ENCODE measurements at places on chromosomes 6 and 20.

DNA sequence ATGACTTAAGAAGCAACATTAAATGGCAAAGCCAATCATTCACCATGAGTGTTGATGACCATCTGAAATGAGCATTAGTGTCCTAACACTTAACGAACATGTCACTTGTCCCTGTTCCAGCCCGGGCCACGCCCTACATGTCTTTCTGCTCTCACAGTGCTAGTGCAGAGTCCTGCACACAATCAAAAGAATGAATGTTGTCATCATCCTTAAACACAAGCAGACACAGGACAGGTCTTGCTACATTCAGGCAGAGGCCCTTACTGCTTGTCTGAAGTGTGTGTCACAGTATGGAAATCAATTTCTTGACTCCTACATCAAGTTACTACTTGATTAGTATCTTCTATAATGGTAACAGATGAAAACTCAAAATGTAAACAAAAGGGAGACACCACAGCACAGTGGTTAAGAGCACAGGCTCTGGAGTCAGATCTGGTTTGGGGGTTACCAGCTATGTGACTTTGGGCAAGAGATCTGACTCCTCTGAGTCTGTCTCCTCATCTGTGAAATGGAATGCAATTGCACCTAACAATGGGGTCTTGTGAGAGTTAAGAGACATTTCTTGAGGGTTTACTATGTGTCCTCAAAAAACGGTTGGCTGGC lies 17.4 kb downstream of the UBE2V1 start:
- no peak for DNase-seq

GRCh38 chr6:151723152-151723551 lies 84.3 kb upstream of the ESR1 start:
- peak; percentile 76 for DNase-seq

DNA sequence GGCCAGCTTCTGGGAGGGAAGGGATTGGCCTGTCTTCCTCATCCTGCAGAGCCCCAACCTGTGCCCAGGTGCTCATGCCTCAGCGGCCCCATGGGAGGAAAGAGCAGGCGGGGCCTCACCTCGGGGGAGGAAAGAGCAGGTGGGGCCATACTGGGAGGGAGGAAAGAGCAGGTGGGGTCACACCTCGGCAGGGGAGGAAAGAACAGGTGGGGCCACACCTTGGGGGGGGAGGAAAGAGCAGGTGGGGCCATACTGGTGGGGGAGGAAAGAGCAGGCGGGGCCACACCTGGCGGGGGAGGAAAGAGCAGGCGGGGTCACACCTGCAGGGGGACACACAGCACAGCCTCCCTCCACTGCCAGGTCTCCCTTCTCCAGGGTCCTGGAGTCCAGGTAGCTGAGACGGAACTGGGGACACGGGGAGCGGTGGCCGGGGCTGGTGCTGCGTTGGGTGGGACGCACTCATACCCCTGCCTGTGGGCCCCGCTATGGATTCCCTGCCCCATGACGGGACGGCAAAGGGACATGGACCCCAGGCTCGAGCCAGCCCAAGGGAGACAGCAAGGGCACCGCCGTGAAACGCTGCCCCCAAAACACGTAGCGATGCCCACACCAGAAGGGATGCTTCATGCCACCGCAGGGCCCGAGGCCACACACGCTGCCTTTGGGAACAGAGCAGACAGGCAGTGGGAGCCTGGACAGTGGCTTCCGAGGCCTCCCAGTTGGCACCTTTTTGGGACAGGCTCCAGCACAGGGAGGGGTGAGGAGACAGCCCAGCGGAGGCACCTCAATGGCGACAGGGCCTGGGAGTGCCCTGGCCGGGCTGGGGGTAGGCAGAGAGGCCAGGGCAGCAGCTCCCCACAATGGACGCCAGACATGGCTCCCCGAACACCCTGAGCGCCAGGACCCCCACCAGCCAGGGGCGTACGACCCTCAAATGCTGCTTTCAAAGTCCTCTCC lies 43.3 kb upstream of the CHRNA4 start:
- DNase-seq, result no peak

GRCh38 chr20:57346477-57346876 lies 4.6 kb upstream of the RAE1 start:
- peak; percentile 75 for DNase-seq

- DNase-seq, result peak; percentile 80
Observed at GRCh38 chr6:16322666-16323312, 84.4 kb downstream of the GMPR start.

DNA sequence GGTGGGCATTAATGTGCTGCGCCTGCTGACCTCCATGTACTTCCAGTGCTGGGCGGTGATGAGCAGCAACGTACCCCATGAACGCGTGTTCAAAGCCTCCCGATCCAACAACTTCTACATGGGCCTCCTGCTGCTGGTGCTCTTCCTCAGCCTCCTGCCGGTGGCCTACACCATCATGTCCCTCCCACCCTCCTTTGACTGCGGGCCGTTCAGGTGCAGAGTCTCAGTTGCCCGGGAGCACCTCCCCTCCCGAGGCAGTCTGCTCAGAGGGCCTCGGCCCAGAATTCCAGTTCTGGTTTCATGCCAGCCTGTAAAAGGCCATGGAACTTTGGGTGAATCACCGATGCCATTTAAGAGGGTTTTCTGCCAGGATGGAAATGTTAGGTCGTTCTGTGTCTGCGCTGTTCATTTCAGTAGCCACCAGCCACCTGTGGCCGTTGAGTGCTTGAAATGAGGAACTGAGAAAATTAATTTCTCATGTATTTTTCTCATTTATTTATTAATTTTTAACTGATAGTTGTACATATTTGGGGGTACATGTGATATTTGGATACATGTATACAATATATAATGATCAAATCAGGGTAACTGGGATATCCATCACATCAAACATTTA lies 35.2 kb upstream of the NOP56 start:
- no peak for DNase-seq

GRCh38 chr6:88383183-88383582 lies 217.0 kb upstream of the CNR1 start:
- DNase-seq, result no peak

DNA sequence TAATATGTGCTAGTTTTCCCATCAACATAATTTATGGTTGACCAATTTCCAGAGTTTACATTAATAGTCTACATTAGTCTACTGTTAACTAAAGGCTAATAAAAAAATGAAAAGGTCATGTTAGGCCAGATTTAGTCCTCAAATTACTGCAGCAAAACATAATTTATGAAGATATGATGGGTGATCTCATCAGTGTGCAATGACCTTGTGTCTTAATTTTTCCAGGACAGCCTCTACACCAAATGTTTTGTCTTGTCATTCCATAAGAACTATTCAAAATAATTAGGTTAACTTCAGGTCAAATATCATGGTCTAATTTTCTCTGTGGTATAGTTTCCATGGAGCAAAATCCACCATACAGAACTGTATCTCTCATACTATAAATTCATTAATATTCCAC lies 234.2 kb downstream of the COL12A1 start:
- DNase-seq, result no peak

DNA sequence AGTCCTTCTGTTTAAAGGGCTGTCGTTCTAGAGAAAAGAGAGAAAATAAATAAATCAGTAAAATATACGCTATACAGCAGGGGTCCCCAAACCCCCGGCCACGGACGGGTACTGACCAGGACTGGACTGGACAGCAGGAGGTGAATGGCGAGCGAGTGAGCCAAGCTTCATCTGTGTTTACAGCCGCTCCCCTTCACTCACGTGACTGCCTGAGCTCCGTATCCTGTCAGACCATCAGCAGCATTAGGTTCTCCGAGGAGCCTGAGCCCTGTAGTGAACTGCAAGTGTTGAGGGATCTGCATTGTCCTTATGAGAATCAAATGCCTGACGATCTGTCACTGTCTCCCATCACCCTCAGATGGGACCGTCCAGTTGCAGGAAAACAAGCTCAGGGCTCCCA lies 76.5 kb downstream of the ZNF217 start:
- no peak for DNase-seq

- DNase-seq, result no peak
Observed at GRCh38 chr6:36605143-36605542, 11.0 kb downstream of the SRSF3 start.

DNA sequence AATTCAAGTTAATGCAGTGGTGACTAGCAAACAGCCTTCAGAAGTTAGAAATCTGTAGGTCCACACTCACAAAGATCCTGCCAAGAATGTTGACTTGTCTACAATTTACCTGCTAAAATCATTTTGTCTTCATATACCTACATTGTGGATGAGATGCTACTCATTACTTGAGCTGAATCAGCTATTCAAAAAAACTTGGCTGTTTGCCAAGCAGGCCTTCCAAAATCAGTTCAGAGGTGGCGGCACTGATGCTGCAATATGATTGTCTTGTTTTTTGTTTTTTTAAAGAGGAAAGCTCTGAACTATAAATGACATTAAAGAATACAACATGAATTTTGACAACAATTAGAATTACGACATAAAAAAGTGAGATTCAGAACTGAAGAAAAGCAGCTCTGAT lies 354.7 kb upstream of the KHDRBS2 start:
- DNase-seq, result no peak

DNA sequence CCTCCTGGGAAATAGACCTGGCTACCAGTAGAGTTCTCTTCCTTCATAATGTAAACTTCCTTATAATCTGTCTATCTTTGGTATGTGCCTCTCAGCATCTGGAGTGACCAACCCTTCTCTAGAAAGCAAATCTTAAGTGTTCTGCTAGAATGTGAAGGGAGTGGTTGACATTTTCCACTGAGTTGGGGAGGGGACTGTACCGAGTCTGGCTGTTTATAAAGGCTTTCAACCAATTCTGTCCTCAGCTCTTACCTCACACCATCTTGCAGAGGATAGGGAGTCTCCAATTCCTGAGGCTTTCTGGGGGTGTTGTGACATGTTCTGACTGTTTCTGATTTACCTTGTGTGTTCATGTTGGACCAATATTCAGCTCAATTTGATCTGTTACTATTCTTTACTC lies 39.6 kb downstream of the FAM217A start:
- no peak for DNase-seq

- no peak for DNase-seq
Observed at GRCh38 chr6:21091411-21091810, 502.1 kb upstream of the SOX4 start.

GRCh38 chr6:6766230-6766905 lies 177.8 kb downstream of the LY86 start:
- no peak for DNase-seq

GRCh38 chr20:42740226-42740870 lies 449.4 kb downstream of the PTPRT start:
- DNase-seq, result no peak

GRCh38 chr6:167501831-167502385 lies 177.0 kb downstream of the TTLL2 start:
- DNase-seq, result no peak

- no peak for DNase-seq
Observed at GRCh38 chr20:43066125-43066524, 123.6 kb downstream of the PTPRT start.

- no peak for DNase-seq
Observed at GRCh38 chr6:54335871-54336270, 27.6 kb downstream of the TINAG start.

- no peak for DNase-seq
Observed at GRCh38 chr20:23257106-23257761, 93.4 kb upstream of the NXT1 start.

- DNase-seq, result no peak
Observed at GRCh38 chr6:154993026-154993425, 2.1 kb upstream of the TIAM2 start.

DNA sequence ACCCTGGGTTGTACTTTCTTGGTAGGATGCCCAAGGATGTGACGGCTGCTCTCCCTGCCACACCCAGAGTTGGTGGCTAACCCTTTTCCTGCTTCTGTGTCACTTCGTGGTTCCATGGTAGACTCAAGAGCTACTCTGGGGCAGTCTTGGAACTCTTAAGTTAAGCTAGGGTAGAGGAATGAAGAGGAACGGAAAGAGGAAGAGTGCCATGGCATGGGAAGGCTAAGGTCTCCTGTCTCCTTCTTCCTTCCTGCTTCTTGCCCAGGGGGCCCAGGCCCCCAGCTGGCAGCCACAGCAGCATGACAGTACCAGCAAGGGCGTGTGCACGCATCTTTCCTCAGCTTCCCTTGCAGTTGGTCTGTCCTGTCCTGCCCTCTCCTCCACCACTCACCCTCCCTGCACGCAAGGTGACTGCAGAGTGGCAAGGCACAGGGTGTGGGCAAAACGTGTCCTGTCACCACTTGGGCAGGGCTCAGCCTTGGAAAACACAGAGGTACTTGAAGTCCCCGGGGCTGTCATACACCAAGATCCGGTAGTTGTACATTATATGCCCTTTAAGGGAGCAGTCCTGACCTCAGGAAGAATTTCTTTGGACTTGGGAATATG lies 39.8 kb upstream of the TGM3 start:
- no peak for DNase-seq

DNA sequence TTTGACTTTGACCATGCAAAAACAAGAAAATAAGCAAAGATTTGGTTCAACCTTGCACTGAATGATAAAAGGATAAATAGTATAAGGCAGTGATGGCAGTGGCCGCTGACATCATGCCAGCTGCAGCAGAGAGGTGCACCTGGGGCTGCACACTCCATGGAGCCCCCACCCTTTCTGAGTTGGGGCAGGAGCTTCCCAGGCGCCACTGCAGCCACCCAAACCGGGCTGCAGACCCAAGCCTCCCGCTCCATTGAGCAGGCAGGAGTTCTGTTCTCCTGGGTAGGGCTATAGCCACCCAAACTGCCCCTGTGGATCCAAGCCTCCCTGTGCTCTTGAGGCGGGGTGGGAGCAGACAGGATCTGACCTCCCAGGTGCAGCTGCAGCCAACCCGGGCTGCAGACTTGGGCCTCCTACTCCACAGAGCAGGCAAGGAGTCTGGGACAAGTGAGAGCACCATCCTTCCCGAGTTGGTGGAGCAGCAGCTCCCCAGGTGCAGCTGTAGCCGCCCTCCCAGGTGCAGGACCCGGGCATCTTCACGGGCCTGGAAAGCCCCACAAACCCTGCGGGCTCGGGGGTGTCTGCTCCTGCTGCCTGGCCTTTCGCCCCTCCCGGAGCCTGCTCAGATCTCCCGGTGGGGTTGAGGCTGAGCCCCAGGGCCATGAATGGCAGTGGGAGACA lies 537.9 kb downstream of the TENT5A start:
- no peak for DNase-seq

GRCh38 chr20:61690993-61691838 lies 374.5 kb downstream of the TAF4 start:
- no peak for DNase-seq

DNA sequence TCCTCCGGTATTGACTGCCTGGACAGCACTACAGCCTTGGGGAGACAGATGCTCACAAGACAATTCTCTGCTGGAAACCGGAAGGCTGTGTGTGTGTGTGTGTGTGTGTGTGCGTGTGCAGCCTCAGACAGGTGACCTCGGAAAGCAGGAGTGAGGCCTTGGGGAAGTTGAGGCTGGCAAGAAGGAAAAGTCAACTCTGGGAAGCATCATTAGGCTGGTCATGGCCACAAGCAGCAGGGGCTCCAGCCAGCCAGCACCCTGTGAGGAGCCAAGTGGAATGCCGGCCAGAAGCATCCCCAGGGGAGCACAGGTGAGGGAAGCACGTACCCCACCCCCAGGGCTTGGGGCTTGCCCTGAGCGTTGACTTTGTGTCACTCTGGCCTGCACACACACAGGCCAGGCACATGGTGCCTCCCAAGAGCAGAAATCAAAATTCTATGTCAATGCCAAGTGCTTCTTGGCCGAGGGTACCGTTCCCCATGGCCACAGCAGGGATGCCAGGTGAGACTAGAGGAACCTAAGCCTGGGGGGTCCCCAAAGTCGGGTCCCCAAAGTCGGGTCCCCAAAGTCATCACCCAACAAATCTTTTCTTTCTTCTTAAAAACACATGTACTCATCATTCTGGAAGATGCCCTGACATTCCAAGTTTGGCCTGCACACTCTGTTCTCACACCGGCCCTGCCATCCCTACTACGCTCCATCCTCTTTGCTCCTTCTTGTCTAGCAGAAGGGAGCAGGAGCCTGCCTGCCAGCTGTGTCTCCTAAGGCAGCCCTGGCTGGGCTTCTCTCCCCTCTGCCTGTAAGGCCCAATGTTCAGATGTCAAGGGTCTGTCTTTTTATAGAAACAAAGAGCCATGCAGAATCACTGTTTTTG lies 26.7 kb downstream of the FOXA2 start:
- no peak for DNase-seq

Measured in stimulated activated CD4-positive, alpha-beta T cell treated with anti-CD3 and anti-CD28 coated beads, Interleukin-4, amount 100 ng/mL, for 24 hours (primary cell).